ENCODE measurements at places on chromosomes 12 and 14. TPM values are rescaled to one million over a fixed set of nuclear protein-coding genes. Genes with fewer than 3 reads are reported as not detected.

The ITGB7 gene
- polyA plus RNA-seq: 7.5 TPM

The SLC24A4 gene
- polyA plus RNA-seq: 0.04 TPM

The SETD1B gene
- polyA plus RNA-seq: 12.8 TPM

The RAN gene
- 638 TPM for polyA plus RNA-seq

The COQ5 gene
- polyA plus RNA-seq: 19.5 TPM

The CDCA4 gene
- 24.7 TPM for polyA plus RNA-seq

The CLEC1B gene
- not detected for polyA plus RNA-seq

The L2HGDH gene
- polyA plus RNA-seq: 1.9 TPM

The TM9SF1 gene
- 25.8 TPM for polyA plus RNA-seq

The TRIM9 gene
- polyA plus RNA-seq: 0.11 TPM

The KRT72 gene
- not detected for polyA plus RNA-seq

The LUM gene
- polyA plus RNA-seq: 7.0 TPM

The SLC17A8 gene
- not detected for polyA plus RNA-seq

The KRT5 gene
- 6,695 TPM for polyA plus RNA-seq
